ENCODE measurements at places on chromosomes 7 and 10.

DNA sequence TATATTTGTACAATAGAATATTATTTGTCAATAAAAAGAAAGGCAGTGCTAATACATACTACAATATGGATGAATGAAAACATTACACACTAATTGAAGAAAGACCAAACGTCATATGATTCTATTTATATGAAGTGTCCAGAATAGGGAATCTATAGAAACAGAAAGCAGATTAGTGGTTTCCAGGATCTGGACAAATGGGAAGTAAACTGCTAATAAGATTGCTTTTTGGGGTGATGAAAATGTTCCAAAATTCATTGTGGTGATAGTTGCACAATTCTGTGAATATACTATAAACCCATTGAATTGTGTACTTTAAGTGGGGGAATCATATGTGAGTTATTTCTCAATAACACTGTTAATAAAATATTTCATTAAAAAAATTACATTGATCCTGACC lies 78.2 kb upstream of the IFRD1 start:
- DNase-seq: no peak

- no peak for DNase-seq
These were observed 17.8 kb upstream of the FOXL3 start for GRCh38 chr7:272108-272615.

GRCh38 chr7:24501009-24501408 lies 72.2 kb upstream of the PALS2 start:
- DNase-seq: no peak

GRCh38 chr7:54969208-54969967 lies 49.4 kb upstream of the EGFR start:
- DNase-seq: no peak

DNA sequence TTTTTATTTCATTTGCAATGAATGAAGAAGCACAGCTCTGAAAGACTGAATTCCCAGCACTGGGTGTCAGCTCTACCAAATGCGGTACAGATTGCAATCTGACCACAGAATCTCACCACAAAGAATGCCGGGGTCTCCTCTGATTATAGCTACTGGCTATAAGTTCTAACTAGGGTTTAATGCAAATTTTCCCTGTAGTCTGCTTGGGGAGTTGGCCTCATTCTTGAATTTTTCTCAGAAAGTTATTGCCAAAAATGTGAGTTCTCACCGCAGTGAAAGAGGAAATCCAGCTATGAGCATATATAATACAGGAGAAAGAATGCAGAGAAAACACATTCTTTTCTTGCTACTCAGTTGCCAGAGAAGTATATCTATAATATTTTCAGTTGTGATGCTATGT lies 1255.7 kb upstream of the LRRTM3 start:
- DNase-seq: no peak

DNA sequence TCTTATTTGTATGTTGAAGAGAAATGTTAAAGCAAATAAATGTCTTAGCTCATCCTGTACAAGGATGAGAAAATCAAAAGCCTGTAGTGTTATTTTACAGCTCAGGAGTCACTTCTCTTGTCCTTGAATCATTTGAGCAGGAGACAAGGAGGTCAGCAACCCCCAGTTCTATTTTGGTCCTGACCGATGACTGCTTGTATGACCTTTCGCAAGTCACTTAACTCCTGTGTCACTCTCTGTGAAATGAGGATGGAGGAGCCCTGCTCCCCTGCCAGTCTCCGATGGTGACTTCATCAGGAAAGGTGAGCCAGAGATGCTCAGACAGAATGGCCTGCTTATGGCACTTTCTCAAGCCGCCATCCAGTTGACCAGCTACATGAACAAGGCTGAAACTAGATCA lies 101.0 kb downstream of the CELF2 start:
- no peak for DNase-seq

- DNase-seq: no peak
These were observed 151.7 kb upstream of the PPP2R2D start for GRCh38 chr10:131748831-131749766.

DNA sequence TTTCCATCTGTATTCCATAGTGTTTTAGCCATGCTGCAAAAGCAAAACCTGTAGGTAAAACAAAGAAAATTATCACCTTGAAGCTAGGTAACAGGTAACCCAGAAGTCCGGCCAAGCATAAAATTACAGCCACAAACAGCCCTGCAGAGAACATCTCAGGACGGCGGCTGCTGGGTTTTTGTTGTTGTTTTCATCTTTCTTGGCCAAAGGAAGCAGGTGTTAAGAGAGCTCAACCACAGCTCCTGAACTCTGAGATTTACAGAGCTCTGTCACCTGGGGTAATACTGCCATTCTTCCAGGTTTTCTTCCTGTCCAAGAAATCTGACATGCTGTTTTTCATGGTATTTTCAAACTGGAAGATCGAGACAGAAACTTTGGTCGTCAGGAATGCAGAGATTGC lies 847 bp upstream of the SCIN start:
- no peak for DNase-seq

DNA sequence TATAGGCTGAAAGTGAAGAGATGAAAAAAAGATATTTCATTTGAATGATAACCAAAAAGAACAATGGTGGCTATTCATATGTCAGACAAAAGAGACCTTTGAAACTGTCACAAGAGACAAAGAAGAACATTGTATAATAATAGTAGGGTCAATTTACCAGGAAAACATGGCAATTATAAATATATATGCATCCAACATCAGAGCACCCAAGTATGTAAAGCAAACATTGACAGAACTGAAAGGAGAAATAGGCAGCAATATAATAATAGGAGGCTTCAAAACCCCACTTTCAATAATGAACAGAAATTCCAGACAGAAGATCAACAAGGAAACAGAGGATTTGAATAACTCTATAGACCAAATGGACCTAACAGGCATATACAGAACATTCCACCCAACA lies 876.2 kb downstream of the GRID1 start:
- DNase-seq: no peak

DNA sequence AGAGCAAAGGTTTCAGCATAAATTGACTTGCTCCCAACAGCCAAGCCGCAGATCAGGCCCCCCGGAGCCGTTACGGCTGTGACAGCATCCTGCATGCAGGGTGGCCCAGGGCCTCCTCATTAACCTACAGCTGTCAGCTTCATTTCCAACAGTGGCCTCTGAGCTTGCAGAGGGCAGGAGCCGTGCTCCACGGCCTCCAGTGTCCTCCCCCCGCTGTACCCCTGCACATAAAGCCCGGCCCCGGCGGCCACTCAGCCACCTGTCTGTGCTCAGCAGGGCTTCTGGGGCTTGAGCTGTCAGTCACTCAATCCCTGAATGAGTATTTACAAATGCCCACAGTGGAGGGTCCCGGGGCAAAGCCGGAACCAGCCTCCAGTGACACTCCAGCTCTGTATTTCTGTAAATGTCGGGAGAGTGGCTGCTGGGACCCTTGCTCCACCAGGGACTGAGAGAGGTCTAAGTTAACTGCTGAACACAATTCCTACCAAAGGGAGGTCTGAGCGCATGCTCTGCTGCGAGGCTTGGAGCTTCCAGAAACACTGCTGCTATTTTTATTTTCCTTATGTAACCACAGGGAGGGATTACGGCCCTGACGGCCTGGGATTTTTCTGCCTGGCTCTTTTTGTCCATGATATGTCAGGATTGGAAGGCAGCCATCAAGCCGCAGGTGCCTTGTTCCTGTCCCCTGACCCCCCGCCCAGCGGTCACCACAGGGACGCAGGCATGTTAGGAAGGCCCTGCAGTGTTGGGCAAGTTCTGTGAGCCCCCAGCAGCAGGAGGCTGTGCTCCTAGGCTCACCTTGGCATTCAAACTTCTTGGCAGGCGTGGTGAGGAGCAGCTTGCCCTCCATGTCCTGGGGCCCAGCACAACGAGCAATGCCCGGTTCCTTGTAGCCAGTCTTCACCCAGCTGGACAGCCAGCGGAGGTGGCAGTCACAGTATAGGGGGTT lies 165.0 kb downstream of the SLIT1 start:
- DNase-seq: no peak

- DNase-seq: peak; percentile 23
These were observed 3.5 kb upstream of the DEPP1 start for GRCh38 chr10:44982114-44982460.

GRCh38 chr10:117441812-117442443 lies 66.7 kb upstream of the PDZD8 start:
- peak; percentile 92 for DNase-seq

- DNase-seq: peak; percentile 66
These were observed 57.6 kb upstream of the EZH2 start for GRCh38 chr7:148941598-148942275.

DNA sequence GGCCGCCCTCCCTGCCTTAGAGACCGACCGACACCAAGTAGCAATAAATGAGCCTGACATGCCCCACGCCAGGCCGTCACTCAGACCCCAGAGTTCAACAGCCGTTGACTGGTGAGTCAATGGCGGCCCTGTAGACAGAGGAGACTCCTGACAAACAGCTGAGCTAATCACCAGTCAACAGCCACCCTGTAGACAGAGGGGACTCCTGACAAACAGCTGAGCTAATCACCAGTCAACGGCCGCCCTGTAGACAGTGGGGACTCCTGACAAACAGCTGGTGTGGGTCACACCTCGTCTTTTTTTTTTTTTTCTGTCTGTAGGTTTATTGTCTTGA lies 16.9 kb upstream of the KNDC1 start:
- no peak for DNase-seq

- peak; percentile 11 for DNase-seq
These were observed 45.3 kb upstream of the CDK1 start for GRCh38 chr10:60732807-60733516.

DNA sequence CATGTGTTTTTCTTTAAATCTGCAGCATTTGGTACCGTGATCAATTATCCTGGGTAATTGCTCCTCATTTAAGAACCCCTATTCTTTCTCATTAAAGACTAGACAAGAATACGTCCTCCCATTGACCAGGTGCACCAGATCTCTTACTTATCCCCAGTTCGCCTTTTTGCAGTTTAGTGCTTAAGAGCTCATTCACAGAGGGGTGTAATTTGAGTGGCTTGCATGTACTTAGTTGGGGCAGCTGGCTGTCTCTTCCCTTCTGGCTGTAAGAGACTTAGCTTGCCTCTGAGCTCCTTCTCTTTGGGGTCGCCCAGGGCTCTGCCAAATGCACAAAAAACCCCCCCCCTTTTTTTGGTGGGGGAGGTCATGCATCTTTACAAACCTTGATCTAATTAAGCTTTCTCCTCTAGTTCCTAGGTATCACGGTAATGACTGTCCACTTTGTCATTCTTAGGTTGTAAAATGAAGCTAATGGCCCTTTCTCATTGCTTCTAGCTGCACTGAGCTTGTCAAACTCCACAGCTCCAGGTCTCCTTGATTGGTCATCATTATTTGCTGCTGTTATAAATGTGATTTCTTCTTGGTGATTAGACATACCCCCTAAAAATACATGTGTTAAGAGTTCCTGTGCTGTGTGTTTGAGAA lies 26.3 kb downstream of the GAD2 start:
- DNase-seq: no peak

DNA sequence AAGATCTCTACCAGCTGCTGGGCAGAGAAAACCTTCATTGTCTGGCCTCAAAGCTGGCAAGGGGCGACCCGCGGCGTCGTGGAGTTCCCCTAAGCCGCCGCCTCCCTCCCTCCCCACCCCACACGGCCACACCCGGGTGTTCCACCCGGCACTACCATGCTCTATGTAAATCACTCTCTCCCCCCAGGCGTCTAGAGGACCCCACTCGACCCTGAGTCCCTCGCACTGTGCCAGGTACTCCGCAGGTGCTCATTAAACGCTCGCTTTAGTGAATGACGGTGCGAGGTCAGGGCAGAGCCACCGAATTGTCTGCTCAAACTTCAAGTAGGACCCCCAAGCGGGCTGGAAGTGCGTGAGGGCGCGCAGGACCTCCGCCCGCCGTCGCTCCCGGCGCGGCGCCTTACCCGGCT lies 628 bp downstream of the PARP12 start:
- DNase-seq: peak; percentile 28

DNA sequence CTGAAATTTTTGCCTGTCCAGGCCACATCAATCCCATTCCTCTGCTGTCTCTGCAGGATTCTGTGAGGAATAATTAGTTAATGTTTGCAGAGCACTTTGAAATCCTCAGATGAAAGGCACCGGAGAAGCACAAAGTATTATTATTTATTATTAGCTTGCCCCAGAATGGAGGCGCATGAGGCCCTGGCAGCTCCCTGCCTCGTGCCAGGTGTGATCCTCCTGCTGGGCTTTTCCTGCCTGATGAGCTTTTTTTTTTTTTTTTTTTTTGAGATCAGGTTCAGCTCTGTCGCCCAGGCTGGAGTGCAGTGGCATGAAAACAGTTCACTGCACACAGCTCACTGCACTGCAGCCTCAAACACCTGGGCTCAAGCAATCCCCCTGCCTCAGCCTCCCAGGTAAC lies 65.2 kb downstream of the TCF7L2 start:
- no peak for DNase-seq

- DNase-seq: no peak
These were observed 73.3 kb upstream of the FRMD4A start for GRCh38 chr10:14403881-14404623.

GRCh38 chr10:73060738-73061635 lies 35.7 kb downstream of the P4HA1 start:
- no peak for DNase-seq

DNA sequence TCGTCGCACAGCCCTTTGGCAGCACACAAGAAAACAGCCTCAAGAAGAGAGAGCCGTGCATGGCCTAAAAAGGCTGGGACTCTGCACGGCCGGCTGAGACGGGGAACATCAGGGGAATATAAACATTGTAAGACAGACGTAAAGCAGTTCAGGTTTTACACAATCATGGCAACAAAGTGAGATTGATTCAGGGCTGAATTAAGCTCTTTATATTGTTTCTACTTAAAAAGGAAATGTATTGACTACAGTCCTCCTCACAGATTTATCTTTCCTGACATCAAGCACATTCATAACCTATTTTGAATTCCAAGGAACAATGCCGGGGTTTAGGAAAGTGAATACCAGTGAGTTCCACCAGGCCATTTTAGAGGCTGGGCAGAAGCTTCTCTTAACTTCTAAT lies 25.2 kb downstream of the SORBS1 start:
- DNase-seq: no peak

DNA sequence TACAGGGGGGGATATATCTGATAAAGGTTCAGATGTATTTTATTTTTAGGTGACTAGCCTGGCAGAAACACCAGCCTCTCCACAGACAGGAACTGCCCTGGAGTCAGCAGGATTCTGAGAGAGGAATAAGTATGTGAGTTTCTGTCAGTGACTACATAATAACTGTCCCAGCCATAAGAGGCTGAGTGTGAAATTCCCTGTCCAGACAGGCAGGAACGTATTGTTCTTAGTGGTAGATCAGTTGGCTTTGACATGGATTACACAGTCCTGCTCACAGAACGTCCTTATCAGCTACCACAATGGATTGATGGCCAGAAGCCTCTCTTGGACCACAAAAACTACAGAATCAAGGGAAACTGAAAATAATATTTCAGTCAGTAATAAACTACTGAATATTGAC lies 709.8 kb downstream of the PCDH15 start:
- DNase-seq: no peak

GRCh38 chr10:97066877-97067555 lies 118.7 kb downstream of the SLIT1 start:
- no peak for DNase-seq
